Stromal cell of bone marrow (primary cell): ENCODE measurements at places on chromosomes 11 and 22.

GRCh38 chr11:15289723-15290122 is 175.0 kb downstream of the INSC start:
- no peak for DNase-seq

DNA sequence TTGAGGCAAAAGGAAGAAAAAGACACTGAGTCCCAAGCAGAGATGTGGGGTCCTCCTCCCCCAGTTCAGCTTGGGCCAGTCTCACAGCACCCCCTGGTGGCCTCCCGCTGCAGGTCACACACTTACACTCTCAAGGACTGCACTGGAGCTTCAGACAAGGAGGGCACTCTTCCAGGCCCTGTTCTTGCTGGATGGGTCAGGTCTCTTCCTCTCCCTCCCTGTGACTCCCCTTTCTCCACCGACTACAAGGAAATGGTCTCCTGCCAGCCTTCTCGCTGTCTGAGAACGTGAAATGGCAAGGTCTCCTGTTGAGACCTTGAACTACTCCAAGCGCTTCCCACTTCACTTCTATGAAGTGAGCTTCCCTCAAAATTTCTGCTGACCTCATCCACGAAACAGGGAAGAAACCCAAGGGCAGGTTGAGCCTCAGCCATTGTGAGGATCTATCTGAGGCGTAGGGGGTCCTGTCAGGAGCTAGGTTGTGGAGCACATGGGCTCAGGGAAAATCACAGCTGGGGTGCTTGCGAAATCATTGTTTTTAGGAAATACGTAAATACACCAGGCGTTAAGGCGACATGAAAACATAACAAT is 11.2 kb upstream of the IGLL1 start:
- peak; percentile 8 for DNase-seq

DNA sequence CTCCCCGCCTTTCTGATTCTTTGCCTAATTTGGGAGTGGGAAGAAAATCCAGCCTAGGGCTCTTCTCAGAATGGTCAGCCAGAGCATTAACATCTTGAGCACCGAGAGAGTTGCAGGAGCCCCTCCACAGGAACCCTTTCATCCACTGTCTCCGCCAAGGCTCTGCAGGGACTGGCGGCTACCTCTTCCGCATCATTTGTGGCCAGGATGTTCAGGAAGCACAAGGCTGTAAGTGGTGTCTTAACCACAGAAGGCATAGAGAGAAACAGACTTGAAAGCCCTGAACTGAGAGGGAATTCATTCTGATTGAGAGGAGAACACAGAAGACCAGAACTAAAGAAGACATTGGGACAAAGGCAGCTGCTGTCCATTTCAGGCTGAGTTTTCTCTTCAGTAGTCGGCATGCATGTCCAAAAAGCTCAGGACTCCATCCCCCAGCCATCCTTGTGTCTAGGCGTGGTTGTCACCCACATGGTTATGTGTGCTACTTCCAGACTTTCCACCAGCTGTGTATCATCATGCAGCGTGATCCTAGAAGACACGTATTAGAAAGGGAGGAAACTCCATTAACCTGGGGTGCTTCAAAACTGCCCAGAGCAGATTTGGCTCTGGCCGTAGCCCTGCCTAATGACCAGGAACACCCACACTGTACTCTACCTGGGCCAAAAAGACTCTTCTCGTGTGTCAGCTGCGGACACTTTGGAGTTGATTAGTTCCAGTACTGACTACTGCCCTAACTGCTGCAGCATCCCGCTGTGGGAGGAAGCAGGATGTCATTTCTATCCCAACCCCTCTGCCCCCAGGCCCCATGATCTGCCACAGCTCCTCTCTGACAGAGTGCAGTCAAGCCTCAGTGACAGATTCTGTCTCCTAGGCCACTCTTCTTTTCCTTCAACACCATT is 725.1 kb downstream of the NTM start:
- DNase-seq = no peak

DNA sequence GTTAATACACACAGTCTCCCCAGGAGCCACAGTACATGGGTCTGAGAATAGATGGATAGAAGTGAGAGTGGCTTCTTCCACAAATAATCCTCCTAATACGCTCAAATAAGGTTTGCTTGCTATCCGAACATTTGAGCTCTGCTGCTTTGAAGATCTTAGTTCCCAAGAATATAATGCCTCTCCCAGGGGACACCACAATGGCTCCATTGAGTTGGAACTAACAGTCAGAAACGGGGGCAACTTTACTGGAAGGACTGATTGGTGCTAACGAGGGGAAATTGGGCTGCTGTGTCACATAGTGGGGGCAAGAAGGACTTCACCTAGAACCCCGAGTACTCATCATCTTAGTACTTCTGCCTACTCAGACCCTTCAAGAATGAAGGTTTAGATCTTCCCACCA is 66.2 kb downstream of the IGLL5 start:
- DNase-seq = no peak

- DNase-seq = peak; percentile 26
Observed at GRCh38 chr11:120215634-120216033, 4.8 kb downstream of the OAF start.

DNA sequence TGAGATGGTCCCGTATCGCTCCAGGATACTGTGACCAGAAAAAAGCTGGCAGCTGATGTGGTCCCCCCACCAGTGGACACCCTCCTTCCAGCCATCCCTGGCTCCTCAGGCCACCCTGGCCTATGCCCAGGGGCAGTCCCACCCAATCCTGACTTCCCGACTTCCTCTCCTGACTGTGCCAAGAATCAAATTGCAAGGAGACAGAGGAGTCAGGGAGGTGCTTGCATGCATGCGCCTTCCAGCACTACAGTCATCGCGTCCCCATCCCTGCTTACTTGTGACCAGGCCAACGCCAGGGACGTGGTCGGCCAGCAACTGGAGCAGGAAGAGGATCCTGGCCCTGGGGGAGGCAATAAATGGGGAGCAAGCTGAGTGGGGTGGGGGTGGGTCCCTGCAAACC is 3.6 kb upstream of the FREY1 start:
- DNase-seq = no peak

- DNase-seq = no peak
Observed at GRCh38 chr11:73980001-73980961, 2.4 kb downstream of the UCP2 start.

DNA sequence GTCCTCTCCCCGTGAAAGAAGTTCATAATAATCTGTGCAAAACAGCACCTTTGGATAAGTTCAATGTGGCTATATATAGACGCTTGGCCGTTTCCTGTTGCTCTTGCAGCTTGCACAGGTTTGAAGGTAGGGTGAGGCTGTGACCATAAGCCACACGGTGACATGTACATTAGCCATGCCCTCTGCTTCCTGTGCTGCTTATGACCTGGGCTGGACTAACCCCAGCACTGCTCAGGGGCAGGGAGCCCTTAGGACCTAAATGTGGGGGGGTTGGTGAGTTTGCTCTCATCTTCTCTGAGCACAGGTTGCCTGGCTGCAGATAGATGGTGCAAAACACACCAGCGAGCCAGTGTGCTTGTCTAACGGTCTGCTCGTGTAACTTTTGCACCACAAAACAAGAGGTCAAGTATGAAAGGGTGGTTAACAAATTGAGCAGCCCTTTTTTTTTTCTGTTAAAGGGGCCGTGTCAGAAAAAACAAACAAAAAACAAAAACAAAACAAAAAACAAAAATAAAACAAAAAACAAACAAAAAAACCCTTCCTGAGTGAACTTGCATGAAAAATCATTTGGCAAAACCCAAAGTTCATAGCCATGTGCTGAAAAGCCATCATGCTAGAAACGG is 37.3 kb downstream of the FLI1 start:
- DNase-seq = no peak

GRCh38 chr22:27627444-27627833 is 174.1 kb downstream of the MN1 start:
- DNase-seq = no peak

- no peak for DNase-seq
Observed at GRCh38 chr11:44997566-44997965, 46.9 kb upstream of the TP53I11 start.

DNA sequence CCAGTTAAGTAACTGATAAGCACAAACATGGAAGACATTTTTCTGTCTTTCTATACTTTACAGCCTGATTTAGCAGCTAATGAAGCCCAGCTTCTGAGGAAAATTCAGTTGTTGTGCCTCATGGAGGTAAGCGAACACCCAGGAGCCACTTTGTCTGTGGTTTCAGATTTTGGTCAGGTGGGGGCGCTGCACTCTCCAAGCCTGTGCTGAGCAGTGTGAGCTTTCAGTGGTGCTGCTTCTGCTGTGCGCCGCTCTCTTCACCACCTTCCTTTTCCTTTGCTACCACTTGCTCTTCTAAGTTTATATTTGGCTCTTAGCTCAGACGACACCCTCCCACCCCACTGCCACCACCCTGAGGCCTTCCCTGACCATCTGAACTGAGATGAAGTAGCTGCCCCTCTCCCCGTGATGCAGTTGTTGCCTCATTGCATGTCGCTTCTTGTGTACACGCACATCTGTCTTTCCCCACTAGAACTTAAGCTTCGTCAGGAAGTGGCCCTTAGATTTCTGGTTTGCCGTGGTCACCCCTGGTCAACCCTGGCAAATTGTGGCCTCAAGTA is 14.0 kb downstream of the PSMD13 start:
- DNase-seq = no peak

- DNase-seq = no peak
Observed at GRCh38 chr11:65115361-65116082, 2.0 kb downstream of the ZNHIT2 start.

DNA sequence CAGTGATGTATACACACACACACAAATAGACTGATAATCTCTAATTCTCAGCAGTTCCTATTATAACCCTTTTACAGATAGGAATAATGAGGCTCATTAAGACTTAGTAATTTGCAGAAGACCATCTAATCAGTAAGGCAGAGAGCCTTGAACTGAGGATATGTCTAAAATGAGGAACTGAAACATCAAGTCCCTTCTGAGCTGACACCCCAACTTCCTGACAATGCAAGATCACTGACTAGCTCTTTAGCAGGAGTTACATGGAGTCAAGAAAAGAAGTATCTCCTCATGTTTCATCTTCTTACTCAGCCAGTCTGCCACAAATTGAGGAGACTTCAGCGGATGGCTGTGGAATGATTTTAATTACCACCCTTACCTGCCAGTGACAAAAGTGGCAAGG is 193.0 kb downstream of the MSANTD4 start:
- no peak for DNase-seq

- no peak for DNase-seq
Observed at GRCh38 chr22:39567135-39567946, 3.2 kb upstream of the CACNA1I start.

DNA sequence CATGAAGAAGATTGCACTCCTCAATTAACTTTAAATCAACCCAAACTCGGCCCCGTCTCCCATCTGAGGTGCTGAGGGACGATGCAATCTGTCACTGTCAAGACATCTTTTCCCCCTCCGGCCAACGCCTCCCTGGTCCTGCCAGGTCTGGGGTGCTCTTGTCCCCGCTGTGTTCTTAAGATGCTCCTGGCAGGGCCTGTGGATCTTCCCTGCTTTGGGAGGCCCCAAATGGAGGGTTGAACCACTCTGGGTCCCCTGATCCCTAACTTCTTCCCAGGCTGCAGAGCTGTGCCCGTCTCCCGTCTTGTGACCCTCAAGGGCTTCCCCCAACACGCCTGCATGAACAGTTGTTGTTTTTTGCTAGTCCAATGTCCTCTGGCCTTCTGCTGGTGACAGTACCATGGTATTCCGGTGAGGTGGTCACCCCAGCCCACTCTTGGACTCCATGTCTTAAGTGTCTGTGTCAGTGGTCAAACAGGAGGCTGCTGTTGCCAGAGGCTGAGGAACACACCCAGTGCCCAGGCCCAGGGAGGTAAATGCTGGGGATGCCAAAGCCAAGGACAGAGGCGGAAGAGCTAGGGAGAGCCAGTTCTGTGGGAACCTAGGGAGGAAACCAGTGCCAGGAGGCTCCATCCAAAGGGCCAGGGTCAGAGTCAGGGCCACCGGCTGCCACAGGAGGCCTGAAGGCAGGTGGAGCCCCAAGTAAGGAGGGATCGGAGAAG is 70.6 kb upstream of the SHANK2 start:
- DNase-seq = no peak

GRCh38 chr11:94657629-94658028 is 90.5 kb downstream of the PIWIL4 start:
- no peak for DNase-seq

DNA sequence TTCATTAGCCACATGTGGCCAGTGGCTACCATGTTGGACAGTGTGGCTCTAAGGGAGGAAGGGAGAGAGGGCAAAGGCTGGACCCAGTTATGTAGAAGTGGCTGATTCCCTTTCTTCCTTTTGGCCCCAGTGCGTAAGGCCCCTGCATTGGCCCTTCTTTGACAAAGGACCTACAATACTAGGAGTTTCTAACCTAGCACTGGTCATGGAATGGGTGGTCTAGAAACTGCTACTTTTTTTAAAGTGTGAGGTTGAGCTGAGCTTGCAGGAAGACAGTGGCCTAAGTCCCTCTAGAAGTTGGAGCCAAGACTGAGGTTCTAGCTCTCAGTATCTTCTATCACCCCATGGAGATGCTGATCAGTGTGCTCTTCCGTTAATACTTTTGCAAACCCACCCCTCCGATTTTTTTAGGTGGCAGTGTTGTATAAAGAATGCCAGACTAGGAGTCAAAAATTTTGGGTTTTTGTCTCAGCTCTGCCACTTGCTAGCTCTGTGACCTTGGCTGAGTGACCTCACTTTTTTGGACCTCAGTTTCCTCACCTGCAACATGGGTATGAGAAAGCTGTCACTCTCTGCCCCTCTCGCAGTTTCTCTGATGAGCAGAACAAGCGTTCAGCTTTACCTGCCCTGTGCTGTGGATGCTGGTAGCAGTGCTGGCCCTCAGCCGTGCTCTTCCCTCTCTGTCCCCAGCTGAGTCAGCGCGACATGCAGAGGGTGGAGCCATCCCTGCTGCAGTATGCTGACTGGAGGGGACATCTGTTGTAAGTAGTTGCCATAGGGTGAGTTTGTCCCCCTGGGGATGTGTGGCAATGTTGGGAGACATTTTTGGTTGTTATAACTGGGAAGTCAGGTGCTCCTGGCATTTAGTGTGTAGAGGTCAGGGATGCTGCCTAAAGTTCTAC is 6.9 kb downstream of the ACCS start:
- no peak for DNase-seq

- peak; percentile 9 for DNase-seq
Observed at GRCh38 chr22:41910050-41911000, 4.5 kb downstream of the SHISA8 start.

- DNase-seq = no peak
Observed at GRCh38 chr11:21775911-21776310, 417.0 kb upstream of the ANO5 start.

DNA sequence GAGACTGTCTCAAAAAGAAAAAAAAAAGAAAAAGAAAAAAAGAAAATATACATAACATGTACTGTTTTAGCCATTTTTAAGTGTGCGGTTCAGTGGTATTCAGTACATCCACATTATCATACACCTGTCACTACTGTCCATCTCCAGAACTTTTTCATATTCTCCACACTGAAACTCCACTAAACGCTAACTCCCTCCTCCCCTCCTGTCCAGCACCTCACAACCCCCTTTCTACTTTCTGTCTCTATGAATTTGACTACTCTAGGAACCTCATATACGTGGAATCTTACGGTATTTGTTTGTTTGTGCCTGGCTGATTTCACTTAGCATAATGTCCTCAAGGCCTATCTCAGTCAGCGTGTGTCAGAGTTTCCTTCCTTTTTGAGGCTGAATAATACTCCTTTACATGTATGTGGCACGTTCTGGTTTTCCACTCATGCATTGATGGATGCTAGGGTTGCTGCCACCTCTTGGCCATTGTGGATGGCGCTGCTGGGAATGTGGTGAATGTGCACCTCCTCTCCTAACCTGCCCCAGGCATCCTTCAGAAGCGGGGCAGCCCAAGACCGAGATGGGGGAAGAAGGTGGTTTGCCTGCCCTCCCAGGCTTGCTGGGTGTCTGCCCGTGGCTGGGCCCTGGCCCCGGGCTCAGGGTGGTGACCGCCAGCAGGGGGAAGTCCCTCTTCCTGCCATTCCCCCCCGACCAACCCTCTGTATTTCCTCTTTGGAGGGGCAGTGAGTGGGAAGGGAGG is 60.5 kb downstream of the BCR start:
- no peak for DNase-seq

- DNase-seq = no peak
Observed at GRCh38 chr22:39039306-39040126, 1.1 kb upstream of the APOBEC3F start.
